ENCODE measurements at places on chromosomes 6 and 20. TPM values are rescaled to one million over a fixed set of nuclear protein-coding genes. Genes with fewer than 3 reads are reported as not detected.

DNA sequence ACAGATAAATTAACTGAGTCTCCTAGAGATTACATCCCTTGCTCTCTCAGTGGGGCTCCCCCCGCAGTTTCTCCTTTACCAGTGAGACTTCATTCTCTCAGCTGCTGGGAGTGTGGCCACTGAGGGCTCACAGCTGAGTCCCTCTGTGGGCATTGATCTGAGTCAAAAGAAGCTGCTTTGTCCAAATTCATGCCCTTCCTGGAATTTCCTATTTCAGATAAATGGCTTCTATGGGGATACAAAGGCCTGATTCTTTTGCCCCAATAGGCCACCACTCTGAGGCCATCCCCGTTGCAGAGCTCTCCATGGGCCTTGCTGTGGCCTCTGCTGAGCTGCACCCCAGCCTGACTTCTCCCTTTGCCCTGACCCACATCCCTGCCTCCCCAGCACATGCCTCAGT is 10.0 kb downstream of the CST5 start:
- no peak for DNase-seq

DNA sequence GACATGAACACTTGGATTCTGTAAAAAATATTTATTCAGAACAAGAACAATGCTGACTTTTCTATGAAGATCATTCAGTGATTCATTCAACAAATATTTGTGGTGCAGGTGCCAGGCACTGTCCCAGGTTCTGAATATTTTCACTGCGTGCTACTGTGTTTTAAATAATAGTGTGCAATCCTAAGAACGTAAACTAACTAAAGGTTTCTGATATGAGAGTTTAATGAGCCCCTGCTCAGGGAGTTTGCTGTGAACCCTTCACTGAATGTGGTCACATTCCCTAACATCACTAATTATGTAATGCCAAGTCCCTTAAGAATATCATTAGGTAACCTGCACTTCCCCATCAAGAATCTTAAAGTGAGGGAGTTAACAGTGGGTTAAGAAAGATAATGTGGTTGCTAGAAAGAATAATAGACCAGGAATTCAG is 1.7 kb upstream of the TMEM170B start:
- DNase-seq, result no peak

GRCh38 chr20:53100476-53100911 is 128.3 kb downstream of the TSHZ2 start:
- DNase-seq, result no peak

GRCh38 chr20:54630582-54630981 is 155.2 kb downstream of the DOK5 start:
- DNase-seq, result no peak

DNA sequence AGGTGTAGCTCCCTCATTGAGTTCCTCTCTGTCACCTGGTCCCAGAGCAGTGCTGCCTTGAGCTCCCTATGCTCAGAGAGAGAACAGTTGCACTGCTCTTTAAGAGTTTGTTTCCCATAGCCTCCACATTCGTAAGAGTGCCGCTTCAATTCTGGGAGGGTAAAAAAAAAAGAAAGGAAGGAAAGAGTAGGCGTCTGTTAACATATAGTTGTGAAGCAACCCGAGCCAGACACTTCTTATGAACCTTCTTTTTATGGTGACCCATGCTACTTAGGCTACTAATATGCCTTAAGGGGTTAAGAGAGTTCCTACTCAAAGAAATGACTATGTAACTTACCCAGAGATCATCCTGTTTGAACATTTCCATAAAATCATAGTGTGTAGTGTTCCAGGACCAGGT is 4.3 kb upstream of the ARG1 start:
- no peak for DNase-seq

KCNQ2 gene
- total RNA-seq, result not detected

- no peak for DNase-seq
Measured at GRCh38 chr6:7633361-7633760, 43.4 kb downstream of the SNRNP48 start.

SRMS gene
- not detected for total RNA-seq

SAMD10 gene
- 34.9 TPM for total RNA-seq

Data from activated T-helper 1 cell treated with anti-CD3 and anti-CD28 coated beads, Interleukin-12 subunit alpha, Interleukin-12 subunit beta, Interleukin-2, Interleukin-4 antibody, amounts not matched to agents 30 ng/mL and 10 ng/mL and 1 ng/mL, durations not matched to agents 14 hours and 24 hours and 36 hours (primary cell).